ENCODE measurements at places on chromosomes 6 and 20. TPM values are rescaled to one million over a fixed set of nuclear protein-coding genes. Genes with fewer than 3 reads are reported as not detected.

DNA sequence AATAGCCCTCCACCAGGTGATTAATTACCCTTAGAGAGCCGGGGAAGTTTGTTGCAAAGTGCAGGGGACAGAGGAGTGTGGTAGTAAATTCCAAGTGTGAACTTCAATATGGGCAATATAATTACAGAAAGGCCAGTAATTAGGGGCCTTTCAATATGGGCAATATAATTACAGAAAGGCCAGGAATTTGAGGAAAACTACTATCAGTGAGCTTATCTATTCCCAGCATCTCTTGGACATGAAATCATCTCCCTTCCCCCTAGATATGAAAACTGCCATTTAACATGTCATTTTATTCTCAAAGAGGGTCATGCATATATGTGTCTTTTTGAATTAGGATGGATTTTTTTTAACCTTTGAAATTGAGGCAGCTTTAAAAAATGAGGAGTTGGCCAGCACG lies 102.0 kb downstream of the FOXO3 start:
- no peaks in the 10 kb centered on the region for H3K27me3 ChIP-seq
- H3K4me1 ChIP-seq = peaks cover 5% of the 10 kb centered on the region
- H3K4me3 ChIP-seq = no peak overlapping the region
- H3K27ac ChIP-seq = no peak overlapping the region

The CLIC1 gene
- total RNA-seq = 583 TPM

The CAPN11 gene
- total RNA-seq = 1.2 TPM

DNA sequence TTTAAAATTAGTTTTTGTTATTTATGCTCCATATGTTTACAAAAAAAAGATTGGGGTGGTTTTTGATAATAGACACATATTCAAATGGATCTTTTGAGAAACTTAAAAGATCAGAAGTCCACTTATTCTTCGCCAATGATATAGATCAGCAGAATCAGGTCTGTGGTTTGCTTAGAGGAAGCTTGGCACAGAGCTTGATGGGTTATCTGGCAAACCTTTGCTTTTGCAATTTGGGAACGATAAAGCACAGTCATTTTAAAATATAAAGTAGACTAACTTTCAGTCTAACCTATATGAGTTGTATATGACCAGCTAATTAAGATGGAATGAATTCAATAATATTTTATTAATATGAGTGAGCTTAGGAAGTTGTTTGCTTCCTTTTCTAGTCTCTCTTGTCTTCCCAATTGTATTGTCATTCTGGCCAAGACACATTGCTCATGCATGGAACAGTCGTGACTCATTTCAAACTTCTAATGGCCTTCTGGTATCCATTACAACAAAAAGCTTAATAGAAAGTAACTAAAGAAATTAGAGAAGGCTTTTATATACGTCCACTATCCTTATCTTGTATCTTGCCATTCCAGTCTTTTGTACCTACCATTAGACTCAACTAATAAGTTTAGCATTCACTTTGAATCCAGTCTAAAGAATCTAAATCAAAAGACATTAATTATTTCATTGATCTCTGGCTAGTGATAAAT lies 118.7 kb downstream of the TBX18 start:
- H3K27me3 ChIP-seq = no peaks in the 10 kb centered on the region
- H3K36me3 ChIP-seq = no peaks in the 10 kb centered on the region
- no peaks in the 10 kb centered on the region for H3K4me1 ChIP-seq
- H3K4me3 ChIP-seq = no peak overlapping the region
- no peak for DNase-seq

The CEBPB gene
- total RNA-seq = 52.1 TPM

Data from Panc1 (cell line).